ENCODE measurements at places on chromosomes 6 and 20.

DNA sequence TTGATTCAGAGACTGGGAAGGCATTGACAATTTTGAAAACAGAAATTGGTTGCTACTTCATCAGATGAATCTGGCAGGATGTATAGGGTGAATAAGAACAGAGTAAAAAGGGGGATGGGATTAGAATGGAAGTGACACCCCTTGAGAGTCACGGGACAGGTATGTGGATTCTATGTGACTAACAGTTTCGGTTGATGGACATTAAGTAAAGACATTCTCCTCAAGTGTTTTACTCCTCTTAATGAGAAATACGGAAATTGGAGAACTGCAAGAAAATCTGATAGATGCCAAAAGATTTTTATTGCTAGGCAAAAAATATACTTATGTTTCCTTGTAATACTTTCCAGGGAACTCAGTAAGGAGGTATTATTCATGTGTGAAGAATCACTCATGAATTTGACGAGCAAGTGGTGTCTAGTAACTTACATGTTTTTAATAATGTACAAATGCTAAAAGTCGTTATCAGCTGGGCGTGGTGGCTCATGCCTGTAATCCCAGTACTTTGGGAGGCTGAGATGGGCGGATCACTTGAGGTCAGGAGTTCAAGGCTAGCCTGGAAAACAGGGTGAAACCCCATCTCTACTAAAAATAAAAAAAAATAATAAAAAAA is 135.8 kb downstream of the KIF16B start:
- DNase-seq: no peak

- no peak for DNase-seq
These were observed 6.9 kb upstream of the BIRC7 start for GRCh38 chr20:63228806-63229205.

- DNase-seq: no peak
These were observed 191.0 kb upstream of the LRFN2 start for GRCh38 chr6:40778196-40778595.

GRCh38 chr20:17936761-17937732 is 31.5 kb downstream of the SNX5 start:
- no peak for DNase-seq

- no peak for DNase-seq
These were observed 70.8 kb downstream of the PSMG4 start for GRCh38 chr6:3329393-3330051.

- DNase-seq: no peak
These were observed 724.6 kb downstream of the UTRN start for GRCh38 chr6:145009711-145010110.

GRCh38 chr6:104653781-104654180 is 205.9 kb downstream of the HACE1 start:
- DNase-seq: no peak

- no peak for DNase-seq
These were observed 107.9 kb upstream of the CLDN20 start for GRCh38 chr6:155155787-155156447.

DNA sequence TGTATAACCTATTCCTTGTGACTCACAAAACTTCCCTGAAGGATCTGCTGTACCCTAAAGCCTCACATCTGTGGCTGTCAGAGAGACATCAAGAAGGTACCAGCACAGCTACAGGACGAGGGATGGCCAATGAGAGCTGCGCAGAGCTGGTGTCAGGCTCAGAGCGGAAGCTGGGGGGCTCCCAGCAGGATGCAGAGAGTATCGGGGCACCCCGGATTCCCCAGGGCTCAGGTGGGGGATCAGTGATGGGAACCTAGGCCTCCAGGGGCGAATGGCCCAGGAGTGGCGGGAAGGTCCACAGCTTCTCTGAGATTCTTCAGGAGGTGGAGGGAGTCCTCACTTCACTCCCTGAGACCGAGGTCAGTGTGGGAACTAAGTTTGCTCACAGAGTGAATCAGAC is 30.9 kb upstream of the SMOC2 start:
- DNase-seq: no peak

DNA sequence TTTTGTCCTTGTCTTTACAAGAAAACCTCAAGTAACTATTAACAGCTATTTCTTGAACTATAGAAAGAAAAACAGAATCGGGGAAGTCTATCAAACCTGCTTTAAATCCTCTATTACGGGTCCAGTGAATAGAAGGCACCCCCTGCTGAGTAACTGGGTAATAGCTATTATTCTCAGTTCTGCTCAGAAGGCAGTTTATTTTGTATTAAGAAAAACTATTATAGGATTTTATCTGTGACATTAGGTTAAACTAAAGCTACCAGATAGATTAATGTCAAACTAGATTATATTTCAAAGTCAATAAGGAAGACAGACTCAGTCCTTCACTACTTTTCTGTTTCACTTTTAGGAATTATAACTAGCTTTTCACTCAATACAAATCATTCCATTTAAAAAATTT is 93.7 kb downstream of the DST start:
- DNase-seq: no peak

DNA sequence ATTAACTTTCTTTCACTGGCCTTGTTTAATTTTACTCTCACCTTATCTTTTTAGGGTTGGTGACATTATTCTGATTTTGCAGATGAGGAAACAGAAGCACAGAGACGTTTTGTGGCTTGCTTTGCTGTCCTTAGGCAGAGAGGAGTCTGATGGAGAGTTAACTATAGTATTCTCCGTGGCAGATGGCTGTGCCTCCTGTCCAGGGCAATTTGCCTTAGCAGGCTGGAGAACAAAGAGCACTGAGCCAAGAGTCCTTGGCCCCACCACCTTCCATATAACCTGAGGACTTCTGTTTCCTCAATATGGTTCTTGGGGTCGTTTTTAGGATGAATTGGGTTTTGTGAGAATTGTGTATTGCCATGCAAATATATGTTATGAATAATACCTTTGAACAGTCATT is 71.4 kb upstream of the BACH2 start:
- no peak for DNase-seq

DNA sequence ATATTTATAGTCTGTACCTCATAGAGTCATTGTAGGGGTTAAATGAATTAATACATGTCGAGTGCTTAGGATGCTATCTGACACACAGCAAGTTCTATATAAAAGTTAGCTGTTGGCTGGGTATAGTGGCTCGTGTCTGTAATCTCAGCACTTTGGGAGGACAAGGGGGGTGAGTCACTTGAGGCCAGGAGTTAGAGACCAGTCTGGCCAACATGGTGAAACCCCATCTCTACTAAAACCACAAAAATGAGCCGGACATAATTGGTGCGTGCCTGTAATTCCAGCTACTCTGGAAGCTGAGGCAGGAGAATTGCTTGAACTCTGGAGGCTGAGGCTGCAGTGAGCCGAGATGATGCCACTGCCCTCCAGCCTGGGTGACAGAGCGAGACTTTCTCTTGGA is 222.9 kb downstream of the UBE3D start:
- DNase-seq: no peak

DNA sequence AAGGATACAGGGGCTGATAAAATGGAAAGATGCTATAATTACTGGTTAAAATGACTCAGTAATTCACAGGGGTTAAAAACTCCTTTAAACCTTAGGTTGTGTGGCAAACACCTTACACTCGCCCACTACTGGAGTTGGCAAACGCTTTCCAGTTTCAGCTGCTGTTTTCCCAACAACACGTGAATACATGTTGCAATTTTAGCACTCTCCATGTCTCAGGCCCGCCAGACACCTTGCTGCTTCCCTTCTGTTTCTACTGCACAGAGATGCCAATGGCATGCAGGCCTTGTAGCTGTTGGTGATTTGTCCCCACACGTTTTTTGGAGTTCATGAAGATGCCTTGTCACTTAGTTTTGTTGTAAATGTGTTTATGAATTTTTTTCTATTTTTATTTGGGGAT is 5.3 kb upstream of the TTPAL start:
- no peak for DNase-seq

- no peak for DNase-seq
These were observed 381.0 kb upstream of the ARID1B start for GRCh38 chr6:156396068-156396771.

DNA sequence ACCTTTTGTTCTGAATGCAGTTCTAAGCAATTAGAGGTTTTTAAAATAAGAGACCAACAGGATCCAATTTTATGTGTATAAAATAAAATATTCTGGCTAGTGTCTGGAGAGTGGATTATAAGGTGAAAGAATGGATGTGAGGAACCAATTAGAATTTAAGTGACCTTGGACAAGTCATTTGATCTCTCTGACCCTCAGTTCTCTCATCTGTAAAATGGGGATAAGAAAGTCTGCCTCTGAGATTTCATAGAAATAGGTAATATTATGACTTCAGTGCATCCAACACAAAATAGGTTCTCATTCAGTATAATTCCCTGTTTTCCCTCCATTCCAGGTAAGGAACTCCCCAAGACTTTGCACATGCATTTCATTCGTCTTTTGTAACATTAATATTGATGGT is 18.9 kb downstream of the CASS4 start:
- no peak for DNase-seq

- no peak for DNase-seq
These were observed 29.3 kb downstream of the FKBP1A start for GRCh38 chr20:1363522-1363921.

- DNase-seq: no peak
These were observed 1153.1 kb upstream of the GJE1 start for GRCh38 chr6:140979642-140980091.

DNA sequence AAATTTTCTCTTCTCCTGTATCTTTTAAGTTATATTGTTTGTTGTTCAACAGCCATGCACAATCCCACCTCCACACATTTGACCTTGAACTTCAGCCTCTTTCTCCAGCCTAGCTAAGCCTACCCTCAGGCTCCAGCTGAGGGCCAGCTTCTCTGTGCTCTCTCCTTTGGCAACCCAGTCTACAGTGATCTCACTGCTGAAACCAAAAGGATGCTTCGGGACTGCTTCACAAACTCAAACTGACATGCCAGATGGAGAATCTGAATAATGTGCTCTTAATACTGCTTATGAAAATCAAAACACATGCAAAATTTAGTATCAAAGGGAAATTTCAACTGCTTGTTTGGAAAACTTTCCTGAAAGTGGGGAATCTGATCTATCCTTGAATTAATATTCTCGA is 16.1 kb upstream of the RIN2 start:
- no peak for DNase-seq

DNA sequence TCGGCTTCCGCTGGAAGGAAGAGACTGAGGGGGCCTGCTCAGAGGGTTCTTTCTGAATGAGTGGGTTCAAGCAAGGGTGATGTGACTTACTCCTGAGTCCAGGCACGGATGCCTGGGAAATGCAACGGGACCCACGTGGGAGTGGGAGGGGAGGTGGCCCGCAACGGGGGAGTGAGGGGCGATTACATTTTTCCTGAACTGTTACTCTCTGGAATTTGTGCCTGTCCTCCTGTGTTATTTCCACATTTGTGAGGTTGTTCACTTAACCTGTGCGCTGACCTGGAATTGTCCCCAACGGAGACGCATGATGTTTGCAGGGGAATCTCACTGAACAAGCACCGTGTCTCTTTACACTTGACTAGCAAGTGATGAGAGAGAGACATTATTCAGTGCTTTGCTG is 209.4 kb downstream of the CDH4 start:
- DNase-seq: no peak

DNA sequence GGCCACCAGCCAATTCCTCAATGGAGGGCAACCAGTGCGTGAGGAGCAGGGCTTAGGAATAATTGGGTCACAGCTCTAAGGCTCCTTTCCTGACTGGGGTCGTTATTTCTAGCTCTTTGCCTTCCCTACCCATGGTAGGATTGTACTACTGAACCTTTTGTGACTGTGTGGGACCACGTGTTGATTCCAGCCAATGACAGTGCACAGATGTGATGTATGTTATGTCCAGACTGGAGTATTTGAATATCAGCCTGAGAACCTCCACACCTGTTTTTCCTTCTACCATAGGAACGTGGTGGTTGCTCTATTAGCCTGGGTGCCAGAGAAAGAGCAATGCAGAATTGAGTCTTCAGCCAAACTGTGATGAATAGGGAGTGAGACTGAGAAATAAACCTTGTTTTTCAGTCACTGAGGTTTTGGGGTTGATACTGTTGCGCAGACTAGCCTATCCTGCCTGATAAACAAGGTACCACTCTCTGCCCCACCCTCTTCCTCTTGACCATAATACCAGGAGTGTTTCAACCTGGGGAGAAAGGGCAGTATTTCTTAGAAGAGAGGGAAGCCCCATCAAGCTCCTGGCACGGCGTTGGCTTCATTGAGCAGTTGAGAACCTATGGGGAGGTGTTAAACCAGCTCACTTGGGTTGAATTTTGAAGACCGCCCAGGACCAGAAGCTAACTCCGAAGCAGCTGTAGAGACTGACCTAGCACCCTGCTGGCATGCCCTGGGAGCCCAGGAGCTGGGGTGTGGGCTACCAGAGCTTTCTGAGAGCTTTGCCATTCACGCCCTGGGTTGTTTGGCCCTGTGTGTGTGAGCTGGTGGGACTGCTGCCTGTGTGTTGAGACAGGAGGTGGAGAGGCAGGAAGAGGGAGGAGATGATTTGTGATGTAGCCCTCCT is 105.5 kb upstream of the BACH2 start:
- DNase-seq: no peak

- DNase-seq: no peak
These were observed 27.2 kb downstream of the ACSS1 start for GRCh38 chr20:25030649-25031207.

DNA sequence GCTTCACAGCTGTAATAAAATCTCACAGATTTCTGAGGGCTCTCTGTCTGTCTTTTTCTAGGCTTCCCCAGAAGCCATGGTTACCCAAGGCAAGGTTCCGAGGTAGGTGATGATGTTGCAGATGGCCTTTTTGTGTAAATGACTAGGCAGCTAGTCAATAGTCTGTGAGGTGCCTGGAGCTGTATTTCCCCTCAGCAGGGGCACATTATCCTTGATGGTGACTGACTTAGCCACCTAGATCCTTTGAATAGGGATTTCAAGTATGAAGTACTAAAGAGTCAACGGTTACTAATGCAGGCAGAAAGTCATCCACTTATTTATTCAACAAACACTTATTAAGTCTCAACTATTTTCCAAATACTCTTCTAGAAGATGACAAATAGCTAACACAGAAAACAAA is 49.3 kb upstream of the L3MBTL3 start:
- DNase-seq: no peak

- no peak for DNase-seq
These were observed 58.4 kb upstream of the ARMH2 start for GRCh38 chr6:24856901-24857670.

DNA sequence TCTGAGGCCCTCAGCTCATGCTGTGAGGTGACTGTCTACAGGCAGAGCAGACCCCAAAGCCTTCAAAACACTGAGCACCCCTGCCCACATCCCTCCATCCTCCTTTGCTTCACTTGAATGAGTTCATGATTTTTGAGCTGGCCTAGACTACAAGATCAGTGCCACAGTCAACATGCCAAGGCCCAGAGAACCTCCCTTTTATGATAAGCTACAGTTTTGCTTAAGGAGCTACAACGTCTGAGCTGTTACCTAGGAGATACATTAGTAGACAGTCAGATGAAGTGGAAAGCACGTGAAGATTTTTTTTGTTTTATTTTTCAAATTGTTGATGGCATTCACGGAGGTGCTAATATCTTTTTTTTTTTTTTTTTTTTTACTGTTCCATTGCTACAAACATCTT is 139.0 kb downstream of the SOBP start:
- DNase-seq: no peak

DNA sequence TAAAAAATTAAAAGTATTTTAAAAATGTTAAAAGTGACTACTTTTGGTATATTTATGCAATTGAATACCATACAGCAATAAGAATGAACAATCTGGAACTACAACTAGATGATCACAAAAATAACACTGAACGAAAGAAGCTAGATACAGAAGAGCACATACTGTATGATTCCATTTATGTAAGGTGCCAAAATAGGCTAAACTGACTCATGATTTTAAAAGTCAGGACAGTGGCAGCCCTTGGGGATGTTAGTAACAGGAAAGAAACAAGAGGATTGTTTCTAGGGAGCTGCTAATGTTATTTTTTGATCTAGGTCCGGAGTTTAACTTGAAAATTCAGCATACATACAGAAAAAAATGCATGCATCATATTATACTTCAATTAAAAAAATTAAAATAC is 42.3 kb downstream of the KIF13A start:
- DNase-seq: no peak
